ENCODE measurements at places on chromosomes 5 and 9.

- DNase-seq = no peak
Measured at GRCh38 chr5:181217111-181217802, 5.8 kb upstream of the TRIM41 start.

GRCh38 chr5:118988866-118989180 is 476 bp upstream of the DTWD2 start:
- no peak for DNase-seq

DNA sequence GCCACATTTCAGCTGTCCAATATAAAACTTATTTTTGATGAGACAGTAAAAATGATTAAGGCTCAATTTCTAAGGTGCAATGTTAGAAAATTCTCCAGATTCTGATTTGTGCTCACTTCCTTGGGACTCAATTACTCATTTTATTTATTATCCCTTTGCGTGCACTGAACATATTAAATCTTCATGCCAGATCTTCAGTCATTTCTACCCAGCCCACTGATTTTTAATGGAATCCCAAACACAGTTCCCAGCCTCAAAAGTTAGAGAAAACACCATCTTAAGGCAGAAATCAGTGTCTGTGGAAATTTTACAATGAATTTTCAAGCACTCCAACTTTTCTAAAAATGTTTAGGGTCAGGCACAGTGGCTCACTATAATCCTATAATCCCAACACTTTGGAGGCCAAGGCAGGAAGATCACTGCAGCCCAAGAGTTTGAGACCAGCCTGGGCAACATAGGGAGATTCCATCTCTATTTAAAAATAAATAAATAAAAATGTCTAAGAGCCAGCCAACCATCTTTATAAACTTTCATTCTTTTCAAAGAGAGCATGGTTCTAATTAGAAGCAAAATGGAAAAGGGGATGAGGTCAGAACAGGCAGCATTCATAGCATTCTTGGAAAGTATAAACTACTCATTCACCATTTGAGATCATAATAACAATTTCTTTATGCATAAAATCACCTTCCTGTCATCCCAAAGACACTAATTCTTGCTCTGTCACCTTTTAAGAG is 53.7 kb downstream of the TLE1 start:
- no peak for DNase-seq

DNA sequence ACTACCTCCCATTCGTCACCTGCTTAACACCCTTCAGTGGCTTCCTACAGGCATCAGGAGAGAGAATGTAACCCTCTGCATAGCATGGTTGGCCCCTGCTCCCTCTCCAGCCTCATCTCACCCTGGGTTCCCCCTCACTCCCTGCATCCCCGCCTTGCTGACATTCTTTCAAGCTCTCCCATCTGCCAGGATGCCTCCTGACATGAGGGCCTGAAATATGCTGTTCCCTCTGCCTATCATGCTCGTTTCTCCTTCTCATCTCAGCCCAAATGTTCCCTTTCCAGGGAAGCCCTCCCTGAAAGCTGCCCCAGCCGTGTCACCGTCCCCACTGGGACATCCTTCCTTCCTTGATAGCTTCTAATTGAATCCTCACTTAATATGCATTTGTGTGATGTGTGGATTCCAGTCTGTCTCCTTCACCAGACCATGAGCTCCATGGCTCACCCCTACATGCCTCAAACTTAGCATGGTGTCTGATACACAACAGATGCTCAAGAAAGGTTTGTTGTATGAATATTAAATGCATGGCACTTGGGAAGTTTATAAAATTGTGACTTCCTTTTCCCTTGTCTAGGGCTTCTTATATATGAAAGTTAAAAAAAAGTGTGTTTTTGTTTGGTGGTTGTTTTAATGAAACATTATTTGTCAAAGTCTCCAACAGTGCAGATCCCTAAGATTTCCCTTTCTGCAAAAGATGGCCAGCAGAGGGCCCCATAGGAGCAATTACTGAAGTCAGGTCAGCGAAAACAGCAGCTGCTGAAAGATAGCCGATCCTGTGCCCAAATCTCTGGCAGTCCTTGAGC is 7.3 kb upstream of the C5orf58 start:
- DNase-seq = peak; percentile 63

DNA sequence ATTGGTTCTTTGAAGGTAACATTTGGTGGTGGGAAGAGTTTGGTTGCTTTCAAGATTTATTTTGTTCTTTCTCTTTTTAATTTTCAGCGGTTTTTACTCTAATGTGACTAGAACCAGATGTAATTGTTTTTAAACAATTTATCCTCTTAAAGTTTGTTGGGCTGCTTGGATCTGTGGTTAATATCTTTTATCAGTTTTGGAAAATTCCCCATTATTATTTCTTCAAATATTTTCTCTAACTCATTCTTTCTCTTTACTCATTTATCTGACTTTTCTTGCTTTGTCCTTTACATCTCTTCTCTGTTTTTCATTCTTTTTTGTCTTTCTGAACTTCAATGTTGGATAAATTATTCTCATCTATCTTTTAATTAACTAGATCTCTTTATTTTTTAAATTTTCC is 29.9 kb downstream of the FCHO2 start:
- no peak for DNase-seq

DNA sequence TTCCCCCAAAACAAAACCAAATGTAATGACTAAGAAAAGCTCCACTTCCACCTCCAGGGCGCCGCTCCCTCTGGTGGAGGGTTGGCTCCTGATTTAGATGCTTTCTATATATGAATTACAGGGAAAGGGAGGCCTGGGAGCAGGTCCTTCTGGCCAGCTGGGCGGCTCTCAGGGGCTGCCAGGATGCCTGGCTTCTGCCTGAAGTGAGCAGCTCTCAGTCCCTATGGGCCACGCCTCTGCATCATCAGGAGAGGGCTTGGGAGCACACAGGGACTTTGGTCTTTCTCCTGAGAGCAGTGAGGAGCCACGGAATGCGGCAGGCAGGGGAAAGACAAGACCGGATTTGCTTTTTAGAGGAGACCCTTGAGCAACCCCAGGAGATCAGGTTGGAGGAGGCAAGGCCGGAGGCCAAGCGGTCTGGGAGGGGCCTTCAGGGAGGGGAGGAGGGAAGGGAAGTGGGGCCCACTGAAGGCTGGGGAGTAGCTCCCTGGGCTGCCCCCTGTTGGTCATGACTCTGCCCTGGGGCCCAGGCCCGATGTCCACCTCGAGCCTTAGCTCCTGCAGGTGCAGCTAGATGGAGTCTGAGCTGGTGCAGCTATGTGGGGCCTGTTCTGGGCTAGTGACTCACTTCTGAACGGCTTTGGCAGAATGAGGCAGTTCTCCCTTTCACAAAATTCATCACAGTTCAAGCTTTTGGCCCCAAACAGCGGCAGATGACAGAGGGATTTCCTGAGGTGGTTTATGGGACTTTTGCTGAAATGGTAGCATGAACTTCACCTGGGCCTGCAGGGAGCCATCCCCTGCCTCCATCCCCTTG is 11.3 kb upstream of the GRHPR start:
- DNase-seq = no peak

- no peak for DNase-seq
Measured at GRCh38 chr9:17551023-17551422, 27.8 kb upstream of the SH3GL2 start.

GRCh38 chr5:117473165-117473564 is 898.5 kb upstream of the SEMA6A start:
- no peak for DNase-seq

GRCh38 chr5:58983526-58984452 is 400.9 kb downstream of the RAB3C start:
- DNase-seq = no peak

DNA sequence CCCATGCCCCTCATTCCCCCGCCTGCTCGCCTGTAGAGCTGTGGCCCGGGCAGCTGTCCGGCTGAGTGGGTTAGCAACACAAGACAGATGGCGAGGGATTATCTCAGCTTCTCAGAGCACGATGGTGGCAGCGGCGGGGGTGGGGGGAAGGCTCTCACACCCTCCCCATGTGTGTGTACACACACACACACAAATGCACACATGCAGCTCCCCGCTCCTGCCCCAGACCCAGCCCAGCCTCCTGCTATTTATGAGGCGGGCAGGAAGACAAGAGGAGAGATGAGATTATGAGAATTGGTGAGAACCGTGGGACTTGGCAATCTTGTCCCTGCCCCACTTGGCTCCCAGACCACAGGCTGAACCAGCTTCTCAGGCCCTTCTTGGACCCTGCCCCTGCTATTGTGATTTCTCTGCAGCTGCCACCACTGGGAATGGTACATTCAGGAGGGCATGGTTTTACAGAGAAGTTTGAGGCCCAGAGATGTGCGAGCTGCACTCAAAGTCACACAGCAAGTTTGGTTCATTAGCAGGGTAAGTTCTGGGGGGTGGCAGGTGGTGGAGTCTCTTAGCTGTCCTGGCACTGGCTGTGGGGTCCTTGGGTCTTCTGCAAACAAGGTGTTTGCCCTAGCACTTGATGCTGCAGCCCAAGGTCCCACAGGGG is 51.0 kb upstream of the PSD2 start:
- no peak for DNase-seq

GRCh38 chr5:172455511-172456061 is 1.3 kb upstream of the SH3PXD2B start:
- no peak for DNase-seq

GRCh38 chr5:136766456-136766855 is 401.1 kb upstream of the TRPC7 start:
- no peak for DNase-seq

- DNase-seq = no peak
Measured at GRCh38 chr9:112621018-112621655, 96.8 kb downstream of the INIP start.

GRCh38 chr5:18397891-18398290 is 763.6 kb downstream of the TAF11L14 start:
- DNase-seq = no peak

GRCh38 chr9:129623331-129623730 is 2.4 kb upstream of the C9orf50 start:
- no peak for DNase-seq

DNA sequence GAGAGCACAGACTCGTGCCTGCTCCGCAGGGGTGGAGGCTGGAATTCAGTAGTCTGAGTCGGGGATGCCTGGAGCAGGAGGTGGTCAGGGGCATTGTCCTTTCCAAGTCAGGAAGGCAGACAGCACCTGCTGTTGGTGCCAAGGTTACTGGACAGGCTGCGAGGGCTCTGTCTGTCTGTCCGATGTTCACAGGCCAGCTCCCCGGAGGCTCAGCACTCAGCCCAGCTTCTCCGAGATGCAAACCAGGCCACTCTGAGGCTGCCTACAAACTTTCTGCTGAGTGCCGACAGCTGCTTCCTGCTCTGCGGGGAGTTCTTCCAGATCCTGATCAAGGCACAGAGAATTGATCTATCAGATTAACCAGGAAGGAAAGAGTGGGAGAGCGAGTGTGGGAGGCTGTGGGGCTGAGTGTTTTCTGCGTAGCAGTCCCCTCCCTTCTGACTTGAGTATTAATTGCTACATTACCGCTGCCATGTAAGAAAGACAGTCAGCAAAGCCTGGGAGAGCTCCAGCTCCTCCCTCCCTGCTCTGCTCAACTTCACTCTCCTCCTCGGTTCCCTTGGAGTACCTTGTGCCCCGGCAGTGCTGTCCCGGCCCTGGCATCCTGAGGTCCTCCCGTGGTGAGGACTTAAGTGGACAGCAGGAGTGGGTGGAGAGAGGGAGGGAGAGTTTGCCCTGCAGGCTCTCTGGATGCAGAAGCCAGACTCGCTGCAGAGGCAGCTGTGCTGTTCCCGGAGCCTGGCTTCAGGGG is 36.0 kb downstream of the KCNMB1 start:
- DNase-seq = no peak

DNA sequence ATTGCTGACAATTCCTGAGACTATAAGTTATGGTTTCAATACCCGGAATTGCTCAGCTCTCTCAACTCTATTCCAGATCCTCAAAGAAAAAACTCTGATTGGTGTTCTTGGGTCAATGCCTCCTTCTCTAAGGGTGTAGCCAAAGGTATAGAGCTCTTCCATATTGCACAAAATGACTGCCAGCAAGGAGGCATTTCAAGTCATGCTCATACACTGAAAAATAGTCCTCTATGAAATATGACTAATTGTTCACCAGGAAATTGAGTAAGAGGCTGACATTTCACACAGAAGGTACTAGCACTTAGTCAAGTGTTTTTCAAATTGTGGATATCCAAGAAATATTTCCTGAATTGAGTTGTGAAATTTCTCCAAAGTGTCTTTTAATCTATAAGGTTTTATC is 111.1 kb upstream of the KLF9 start:
- DNase-seq = no peak

DNA sequence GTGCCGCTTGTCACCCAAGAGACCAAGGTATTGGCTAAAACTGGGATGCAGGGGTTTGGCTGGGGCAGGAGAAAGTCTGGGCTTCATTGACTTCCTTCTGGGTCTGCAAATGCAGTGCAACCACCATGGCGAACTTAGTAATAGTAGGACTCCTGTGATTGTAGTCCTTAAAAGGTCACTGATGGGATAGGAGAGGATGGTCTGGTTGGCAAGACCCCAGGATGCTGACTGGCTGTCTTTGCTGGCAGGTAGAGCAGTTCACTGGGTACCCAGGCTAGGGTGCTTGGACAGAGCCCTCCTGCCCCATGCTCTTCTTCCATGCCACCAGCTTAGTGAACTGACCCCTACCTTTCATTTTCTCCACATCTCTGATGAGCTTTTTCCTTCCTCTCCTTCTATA is 37.2 kb downstream of the ANGPTL2 start:
- DNase-seq = no peak

DNA sequence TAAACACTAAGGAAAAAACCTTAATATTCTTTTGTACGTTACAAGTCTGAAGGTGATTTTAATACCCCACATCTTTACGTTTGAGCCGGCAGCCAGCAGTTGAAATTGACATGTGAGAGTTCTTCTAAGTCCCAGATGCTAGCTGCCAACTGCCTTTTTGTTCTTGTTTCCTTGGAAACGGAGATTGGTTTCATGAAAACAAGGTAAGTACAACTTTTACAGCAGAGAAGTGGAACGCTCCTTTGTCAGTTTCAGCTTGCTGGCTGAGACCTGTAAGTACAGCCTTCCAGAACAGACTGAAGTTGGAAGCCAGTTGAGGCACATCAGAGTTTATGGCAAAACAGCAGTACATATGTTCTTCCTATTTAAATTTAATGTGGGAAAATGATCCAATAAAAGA is 1018.4 kb upstream of the ARRDC3 start:
- DNase-seq = no peak

DNA sequence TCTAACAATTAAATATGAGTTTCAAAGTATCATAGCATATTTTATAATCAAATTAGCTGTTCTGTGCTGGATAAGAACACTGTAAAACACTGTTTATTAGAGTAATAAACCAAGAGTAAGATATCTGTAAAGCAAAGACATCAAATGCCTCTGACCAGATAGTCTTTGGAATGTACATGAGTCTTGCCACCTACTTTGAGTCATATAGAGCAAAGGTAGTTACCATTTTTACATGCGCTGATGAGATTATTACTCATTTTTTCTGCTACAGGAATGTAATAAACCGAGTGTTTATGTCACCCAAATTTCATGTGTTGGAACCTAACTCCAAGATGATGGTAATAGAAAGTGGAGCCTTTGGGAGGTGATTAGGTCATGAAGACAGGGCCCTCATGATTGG is 654.5 kb downstream of the CETN3 start:
- DNase-seq = no peak

Measured in stimulated activated CD4-positive, alpha-beta T cell treated with anti-CD3 and anti-CD28 coated beads, Interleukin-1b, Interleukin-23, amount 100 ng/mL, for 24 hours (primary cell).